ENCODE measurements at places on chromosomes 16 and 17.

- DNase-seq = no peak
Observed at GRCh38 chr17:866568-867103, 84.5 kb downstream of the MRM3 start.

- no peak for DNase-seq
Observed at GRCh38 chr17:57356153-57356718, 99.9 kb downstream of the MSI2 start.

DNA sequence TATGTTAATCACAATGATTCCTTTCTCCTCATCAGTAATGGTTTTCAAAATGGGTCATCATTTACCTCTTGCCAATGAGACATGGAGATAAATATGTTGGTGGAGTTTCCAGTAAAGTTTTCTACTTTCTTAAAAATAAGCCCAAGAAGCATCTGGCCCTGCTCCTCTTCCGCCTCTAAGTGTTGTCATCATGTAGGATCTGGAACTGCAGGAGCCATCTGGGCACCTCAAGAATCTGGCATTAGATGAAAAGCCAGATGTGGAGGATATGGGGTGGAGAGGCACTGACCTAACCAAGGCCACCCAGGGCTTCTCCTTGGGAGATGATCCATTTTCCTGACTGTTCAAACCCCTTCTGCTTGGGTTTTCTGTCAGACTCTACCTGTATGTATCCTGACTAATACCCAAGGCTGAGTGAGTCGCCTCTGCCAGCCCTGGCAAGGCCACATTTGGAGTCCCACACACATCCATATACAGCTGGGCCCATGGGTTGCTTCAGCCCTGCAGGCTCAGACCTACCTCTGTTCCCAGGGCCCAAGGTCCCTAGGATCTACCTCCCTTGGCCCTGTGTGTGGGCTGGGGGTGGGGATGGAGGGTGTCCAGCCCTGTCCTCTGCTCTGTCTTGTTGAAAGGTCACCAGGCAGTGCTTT, 24.6 kb downstream of the CCDC182 start:
- DNase-seq = no peak

- DNase-seq = peak; percentile 62
Observed at GRCh38 chr16:27795992-27796614, 246.2 kb downstream of the KATNIP start.

- no peak for DNase-seq
Observed at GRCh38 chr16:53297477-53297876, 136.8 kb upstream of the RBL2 start.

All from mesendoderm (in vitro differentiated cells).